ENCODE measurements at places on chromosomes 5 and 9. TPM values are rescaled to one million over a fixed set of nuclear protein-coding genes. Genes with fewer than 3 reads are reported as not detected.

DNA sequence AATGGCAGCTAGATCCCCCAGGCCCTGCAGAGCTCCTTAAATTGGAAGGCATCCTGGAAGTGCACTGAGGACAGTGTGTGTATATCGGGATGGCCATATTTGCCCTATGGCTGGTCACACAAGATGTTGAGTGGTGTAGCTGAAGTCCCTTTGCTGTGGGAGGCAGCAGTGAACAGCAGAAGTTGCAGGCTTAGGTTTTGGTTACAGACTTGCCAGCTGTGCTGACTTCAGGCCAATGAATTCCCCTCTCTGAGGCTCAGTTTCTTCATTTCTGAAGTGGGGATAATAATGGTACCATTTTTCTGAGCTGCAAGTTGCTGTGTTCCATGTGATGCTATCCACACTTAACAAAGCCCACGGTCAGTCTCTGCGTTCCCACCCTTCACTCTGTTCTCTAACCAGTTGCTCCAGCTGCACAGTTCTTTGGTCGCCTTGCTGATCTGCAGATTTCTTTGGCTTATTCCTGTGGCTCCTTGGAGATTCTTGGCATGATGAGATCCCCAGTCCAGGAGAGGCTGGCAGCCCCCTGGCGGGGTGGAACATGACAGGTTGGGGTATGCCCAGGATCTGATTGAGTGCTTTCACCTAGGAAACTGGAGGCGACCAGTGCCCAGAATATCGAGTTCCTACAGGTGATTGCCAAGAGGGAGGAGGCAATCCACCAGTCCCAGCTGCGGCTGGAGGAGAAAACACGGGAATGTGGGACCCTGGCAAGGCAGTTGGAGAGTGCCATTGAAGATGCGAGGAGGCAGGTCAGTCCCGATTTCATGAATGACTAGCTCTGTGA lies 6.5 kb upstream of the GLE1 start:
- H3K36me3 ChIP-seq, result peaks cover 55% of the 10 kb centered on the region
- no peak overlapping the region for H3K4me3 ChIP-seq
- H3K27me3 ChIP-seq, result no peaks in the 10 kb centered on the region
- no peak overlapping the region for H3K27ac ChIP-seq

DNA sequence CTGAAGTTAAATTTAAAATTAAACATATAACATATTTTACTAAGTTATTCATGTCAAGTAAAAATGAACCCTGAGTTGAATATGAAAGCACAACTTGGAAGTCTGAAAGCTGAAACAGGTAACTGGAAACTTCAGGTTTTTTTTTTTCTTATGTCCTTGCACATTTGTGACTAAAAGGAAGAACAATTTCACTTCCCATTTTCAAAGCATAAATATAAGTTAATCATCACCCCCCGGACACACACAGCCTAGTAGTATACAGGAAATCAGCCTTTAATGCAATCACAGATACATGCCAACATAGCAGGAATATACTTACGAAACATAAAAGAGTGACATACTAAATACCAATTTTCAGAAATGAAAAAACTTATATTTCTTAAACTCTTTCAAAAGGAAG lies 225.9 kb downstream of the RFX3 start:
- H3K4me3 ChIP-seq, result no peak overlapping the region
- H3K4me1 ChIP-seq, result no peaks in the 10 kb centered on the region
- H3K27ac ChIP-seq, result no peak overlapping the region
- DNase-seq, result no peak

DNA sequence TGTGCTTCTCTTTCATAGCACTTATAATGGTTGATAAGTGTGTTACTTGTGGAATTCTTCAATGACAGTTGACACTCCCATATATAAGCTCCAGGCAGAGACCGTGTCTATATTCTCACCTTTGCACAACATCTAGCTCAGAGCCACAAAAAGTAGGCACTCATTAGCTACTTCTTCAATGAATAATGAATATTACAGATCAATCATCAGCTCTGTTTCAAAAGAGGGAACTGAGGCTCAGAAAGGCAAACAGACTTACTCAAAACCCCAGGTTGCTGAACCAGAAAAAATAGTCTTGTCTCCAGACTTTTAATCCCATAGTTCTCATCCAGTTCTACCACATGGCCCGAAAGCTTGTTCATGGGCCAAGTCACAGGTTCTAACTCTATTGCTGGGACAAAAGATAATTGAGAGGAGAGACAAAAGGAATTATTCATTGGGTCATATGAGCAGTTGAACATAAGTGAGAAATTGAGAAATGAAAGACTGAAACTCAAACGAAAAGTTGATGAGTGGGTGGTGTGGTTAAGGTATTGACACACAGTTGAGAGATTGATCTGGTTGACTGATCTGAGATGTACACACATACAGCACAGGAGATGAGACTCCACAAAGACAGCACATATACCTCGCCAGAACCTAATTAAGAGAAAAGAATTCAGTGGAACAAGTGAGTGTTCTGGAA lies 381.6 kb downstream of the EFNA5 start:
- DNase-seq, result no peak
- H3K4me3 ChIP-seq, result no peak overlapping the region
- no peaks in the 10 kb centered on the region for H3K4me1 ChIP-seq
- H3K27me3 ChIP-seq, result peaks cover 8% of the 10 kb centered on the region
- no peaks in the 10 kb centered on the region for H3K36me3 ChIP-seq
- H3K27ac ChIP-seq, result no peak overlapping the region

Gene ST8SIA4
- 28.1 TPM for total RNA-seq

Gene CAAP1
- total RNA-seq, result 24.5 TPM

Gene PCDH12
- total RNA-seq, result not detected

Gene SAXO1
- 0.26 TPM for total RNA-seq

Gene PDCD1LG2
- not detected for total RNA-seq

Gene PPWD1
- 142 TPM for total RNA-seq

Gene PLAC8L1
- total RNA-seq, result 2.3 TPM

Data from naive thymus-derived CD8-positive, alpha-beta T cell (primary cell).